ENCODE measurements at places on chromosomes 5 and 9.

DNA sequence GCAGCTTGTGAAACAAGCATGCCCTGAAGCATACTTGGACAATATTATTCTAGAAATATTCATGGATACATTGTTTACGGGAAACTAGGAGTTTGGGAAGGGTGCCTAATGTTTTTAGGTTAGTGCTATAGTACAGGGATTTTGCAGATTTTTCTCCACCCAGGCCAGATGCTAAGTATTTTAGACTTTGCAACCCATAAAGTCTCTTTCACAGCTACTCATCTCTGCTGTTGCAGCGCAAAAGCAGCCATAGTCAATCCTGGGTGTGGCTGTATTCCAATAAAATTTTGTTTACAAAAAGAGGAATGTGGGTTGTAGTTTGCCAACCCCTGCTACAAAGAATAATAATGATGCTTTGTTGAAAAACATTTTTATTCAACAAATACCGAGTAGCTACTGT is 106.2 kb downstream of the CEMIP2 start:
- H3K4me1 ChIP-seq, result peaks cover 16% of the 10 kb centered on the region
- H3K27ac ChIP-seq, result no peak overlapping the region
- no peak overlapping the region for H3K4me3 ChIP-seq
- H3K36me3 ChIP-seq, result no peaks in the 10 kb centered on the region

DNA sequence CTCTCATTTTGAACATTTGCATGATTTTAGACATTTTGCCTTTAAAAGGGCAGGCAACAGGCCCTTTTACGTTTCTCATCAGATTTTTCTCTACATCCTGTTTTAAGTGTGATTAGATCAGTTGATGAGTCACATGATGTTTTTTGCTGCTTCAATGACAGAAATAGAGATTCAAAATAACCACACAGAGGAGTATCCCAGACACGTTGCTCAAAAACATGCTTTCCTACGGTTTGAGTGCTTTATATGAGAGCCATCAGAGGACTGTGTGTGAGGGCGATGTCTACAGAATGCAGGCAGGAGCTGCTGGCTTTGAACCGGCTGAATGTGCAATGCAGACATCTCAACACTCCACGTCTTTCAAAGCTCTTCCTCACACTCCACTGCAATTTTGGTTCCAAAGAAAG is 42.1 kb downstream of the OTULIN start:
- H3K4me3 ChIP-seq, result peak overlapping the region; percentile 82
- peak overlapping the region; percentile 100 for H3K27ac ChIP-seq
- peak; percentile 8 for DNase-seq
- peaks cover 35% of the 10 kb centered on the region for H3K36me3 ChIP-seq
- peaks cover 39% of the 10 kb centered on the region for H3K4me1 ChIP-seq
- no peaks in the 10 kb centered on the region for H3K27me3 ChIP-seq

GRCh38 chr5:34813509-34813908 is 25.5 kb upstream of the TTC23L start:
- peaks cover 4% of the 10 kb centered on the region for H3K27me3 ChIP-seq
- DNase-seq, result no peak
- H3K27ac ChIP-seq, result no peak overlapping the region
- H3K4me3 ChIP-seq, result no peak overlapping the region
- no peaks in the 10 kb centered on the region for H3K36me3 ChIP-seq
- no peaks in the 10 kb centered on the region for H3K4me1 ChIP-seq

DNA sequence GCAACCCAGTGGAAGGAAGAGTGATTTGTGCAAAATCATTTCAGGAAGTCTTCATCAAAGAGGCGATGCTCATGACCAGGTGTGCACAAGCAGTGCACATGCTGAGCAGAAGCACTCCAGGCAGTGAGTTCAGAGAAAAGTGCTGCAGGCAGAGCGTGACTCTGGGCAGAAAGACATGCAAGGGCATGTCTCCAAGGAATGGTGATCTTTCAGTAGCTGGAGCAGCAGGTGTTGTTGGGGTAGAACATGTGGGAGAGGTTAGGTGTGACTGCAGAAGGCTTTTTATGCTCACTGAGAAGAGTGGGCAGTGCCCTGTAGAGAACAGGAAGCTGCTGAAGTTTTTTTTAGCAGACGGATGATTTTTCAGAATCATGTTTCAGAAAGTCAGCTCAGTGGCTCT is 545.4 kb upstream of the TLE4 start:
- no peak overlapping the region for H3K4me3 ChIP-seq
- H3K4me1 ChIP-seq, result no peaks in the 10 kb centered on the region
- no peak overlapping the region for H3K27ac ChIP-seq
- no peak for DNase-seq

GRCh38 chr5:119371146-119371545 is 15.3 kb downstream of the TNFAIP8 start:
- H3K36me3 ChIP-seq, result peaks cover 33% of the 10 kb centered on the region
- DNase-seq, result no peak
- H3K27me3 ChIP-seq, result no peaks in the 10 kb centered on the region
- no peak overlapping the region for H3K4me3 ChIP-seq

DNA sequence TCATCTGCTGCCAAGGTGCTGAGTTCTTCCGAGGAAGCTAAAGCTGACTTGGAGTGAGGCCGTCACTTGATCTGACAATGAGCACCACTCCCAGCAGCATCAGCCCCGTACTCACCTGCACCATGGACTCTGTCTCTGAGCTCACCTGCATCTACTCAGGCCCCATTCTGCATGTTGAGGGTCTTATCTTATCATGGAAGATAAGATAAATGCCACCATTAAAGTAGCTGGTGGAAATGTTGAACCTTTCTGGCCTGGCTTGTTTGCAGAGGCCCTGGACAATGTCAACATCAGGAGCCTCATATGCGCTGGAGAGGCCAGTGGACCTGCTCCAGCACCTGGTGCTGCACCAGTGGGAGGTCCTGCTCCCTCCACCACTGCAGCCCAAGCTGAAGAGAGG is 35.0 kb upstream of the HMGCS1 start:
- peaks cover 35% of the 10 kb centered on the region for H3K27me3 ChIP-seq
- no peaks in the 10 kb centered on the region for H3K4me1 ChIP-seq
- H3K4me3 ChIP-seq, result no peak overlapping the region
- DNase-seq, result no peak

DNA sequence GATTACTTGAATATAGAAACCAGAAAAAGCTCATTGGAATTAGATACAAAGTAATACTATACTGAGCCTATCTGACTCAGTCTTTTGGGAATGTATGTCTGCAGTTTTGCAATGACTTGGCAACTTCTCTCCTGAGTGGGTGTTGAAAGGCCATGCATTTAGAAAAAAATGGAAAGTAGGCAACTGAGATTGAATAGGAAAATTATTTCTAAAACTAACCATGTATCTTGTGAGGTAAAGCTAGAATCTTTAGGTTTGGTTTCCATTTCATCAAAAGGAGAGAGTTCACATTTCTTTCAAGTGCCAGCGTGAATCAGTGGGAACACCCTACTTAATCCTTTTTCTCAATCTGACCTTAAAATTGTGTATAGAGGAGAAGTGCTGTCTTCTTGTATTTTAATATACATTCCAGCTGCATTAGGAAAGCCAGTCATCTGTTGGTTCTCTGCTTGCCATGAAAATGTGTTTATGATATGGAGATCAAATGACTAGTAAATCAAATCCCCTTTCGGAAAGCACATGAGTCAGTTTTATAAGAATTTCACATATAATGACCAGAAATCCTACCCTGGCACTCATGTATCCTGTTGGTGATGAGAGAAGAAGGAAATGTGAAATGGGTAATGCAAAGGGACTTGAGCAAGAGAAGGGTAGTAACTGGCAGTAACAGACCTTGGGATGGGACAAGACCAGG is 30.4 kb downstream of the NFX1 start:
- no peak for DNase-seq
- H3K27ac ChIP-seq, result peak overlapping the region; percentile 32
- H3K36me3 ChIP-seq, result peaks cover 92% of the 10 kb centered on the region
- no peaks in the 10 kb centered on the region for H3K27me3 ChIP-seq
- H3K4me1 ChIP-seq, result no peaks in the 10 kb centered on the region

DNA sequence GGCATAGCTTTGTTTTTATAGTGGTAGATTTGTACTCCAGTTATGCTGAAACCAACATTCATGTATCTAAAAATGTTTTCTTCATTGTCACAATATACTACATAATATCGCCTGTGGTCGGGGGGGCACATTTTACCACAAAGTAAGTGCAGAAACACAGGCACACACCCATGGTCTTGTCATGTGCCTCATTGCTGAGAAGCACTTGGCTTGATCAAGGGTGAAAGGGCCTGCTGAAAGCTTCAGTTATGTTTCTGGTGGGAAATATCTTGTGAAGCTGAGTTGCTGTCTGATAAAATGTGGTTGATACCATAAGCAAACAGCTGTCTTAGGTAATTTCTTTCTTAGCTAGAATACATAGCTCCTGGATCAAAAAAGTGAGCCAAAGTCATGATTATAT is 393.1 kb downstream of the MAN2A1 start:
- peaks cover 10% of the 10 kb centered on the region for H3K27me3 ChIP-seq
- no peak overlapping the region for H3K27ac ChIP-seq
- no peaks in the 10 kb centered on the region for H3K4me1 ChIP-seq

GRCh38 chr9:34430843-34431437 is 27.4 kb downstream of the FAM219A start:
- no peaks in the 10 kb centered on the region for H3K27me3 ChIP-seq
- DNase-seq, result peak; percentile 2
- H3K36me3 ChIP-seq, result no peaks in the 10 kb centered on the region
- H3K27ac ChIP-seq, result no peak overlapping the region
- no peaks in the 10 kb centered on the region for H3K4me1 ChIP-seq

Measured in effector memory CD8-positive, alpha-beta T cell (primary cell).